RCC 7860 (cell line): ENCODE measurements at places on chromosomes 2 and 18.

DNA sequence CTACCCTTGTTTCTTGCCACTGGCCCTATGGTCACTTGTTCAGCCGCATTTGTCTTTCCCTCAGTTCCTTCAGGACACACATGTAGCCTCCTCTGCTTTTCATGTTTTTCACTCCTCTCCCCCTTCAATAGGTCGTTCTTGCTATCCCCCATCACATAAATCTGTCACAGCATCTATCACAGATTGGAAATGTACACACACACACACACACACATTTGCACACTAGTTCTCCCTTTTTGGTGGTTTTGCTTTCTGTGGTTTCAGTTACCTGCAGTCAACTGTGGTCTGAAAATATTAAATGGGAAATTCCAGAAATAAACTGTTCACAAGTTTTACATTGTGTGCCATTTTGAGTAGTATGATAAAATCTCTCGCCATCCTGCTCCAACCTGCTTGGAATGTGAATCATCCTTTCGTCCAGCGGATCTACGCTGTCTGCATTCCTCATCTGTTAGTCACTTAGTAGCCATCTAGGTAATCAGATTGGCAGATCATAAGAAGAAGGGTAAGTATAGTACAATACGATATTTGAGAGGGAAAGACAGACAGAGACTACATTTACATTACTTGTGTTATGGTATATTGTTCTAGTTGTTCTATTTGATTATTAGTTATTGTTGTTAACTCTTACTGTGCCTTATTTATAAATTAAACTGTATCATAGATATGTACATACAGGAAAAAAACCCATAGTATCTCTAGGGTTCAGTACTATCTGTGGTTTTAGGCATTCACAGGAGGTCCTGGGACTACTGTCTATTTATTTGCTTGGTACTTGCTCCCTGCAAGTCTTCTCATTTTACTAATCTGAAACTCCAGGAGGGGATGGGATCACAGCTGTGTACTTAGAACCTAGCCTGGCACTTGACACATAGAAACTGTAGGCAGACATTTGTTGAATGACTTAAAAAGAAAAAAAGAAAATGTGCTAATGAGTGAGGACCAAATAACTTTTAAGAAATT lies 86.1 kb upstream of the PNPT1 start:
- DNase-seq = peak; percentile 99

GRCh38 chr2:133576714-133577113 lies 8.5 kb upstream of the NCKAP5 start:
- no peak for DNase-seq

DNA sequence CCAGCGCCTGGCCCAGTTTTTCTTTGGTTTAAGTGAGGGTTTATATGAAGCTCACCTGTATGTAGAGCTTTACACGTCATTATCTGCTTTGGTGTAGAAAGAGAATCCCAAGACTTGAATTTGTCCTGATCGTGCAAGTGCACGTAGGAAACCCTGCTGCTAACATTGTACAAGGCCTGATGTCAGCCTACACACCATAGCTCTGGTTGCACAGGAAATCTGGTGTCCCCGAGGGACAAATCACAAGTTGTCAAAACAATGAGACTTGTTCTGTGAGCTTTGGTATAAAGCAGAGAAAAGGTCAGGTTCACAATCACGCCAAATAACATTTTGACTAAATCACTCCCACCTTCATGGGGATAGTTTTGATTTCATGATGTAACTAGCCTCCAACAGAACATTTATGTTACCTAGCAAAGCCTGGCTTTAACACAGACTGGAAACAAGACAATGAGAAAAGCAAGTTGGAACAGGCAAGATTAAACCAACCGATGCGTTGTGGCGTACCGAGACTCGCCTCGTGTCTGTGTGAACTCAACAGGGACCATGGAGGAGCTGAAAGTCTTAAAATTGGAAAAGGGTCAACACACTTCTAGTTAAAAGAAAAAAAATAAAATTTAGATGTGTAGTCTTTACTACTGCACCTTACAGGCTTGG lies 41.4 kb downstream of the ZAP70 start:
- no peak for DNase-seq

- no peak for DNase-seq
Observed at GRCh38 chr2:67977464-67977863, 85.3 kb downstream of the C1D start.

DNA sequence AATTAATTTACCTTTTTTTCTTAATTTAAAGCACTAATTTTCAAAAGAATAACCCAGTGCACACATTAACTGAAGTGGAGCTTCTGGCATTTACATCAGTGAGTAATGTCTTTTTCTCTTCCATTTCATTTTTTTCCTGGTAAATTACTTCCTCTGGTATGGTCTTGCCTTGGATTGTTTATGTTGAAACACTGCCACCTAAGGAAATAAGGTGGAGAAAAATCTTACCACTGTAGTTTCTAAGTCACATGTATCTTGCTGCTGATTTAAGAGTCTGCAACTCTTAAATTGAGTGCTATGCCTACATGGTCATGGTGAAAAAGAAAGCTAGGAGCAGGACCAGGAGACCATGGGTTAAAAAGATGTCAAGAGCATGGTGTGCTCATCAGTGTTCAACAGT lies 51.0 kb downstream of the TTC27 start:
- DNase-seq = no peak

DNA sequence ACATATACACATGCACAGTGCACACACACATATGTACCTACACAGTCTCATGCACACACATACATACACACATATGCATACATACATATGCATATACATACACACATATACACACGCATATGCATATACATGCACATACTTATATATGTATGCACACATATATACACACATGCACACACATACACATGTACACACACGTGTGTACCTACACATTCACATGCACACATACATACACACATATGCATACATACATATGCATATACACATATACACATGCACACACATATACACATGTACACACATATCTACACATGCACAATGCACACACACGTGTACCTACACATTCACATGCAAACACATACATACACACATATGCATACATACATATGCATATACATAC lies 100.3 kb upstream of the TWIST2 start:
- no peak for DNase-seq

- no peak for DNase-seq
Observed at GRCh38 chr18:3186678-3187658, 32.8 kb downstream of the MYOM1 start.

GRCh38 chr2:239606741-239607516 lies 206.1 kb upstream of the HDAC4 start:
- DNase-seq = no peak

DNA sequence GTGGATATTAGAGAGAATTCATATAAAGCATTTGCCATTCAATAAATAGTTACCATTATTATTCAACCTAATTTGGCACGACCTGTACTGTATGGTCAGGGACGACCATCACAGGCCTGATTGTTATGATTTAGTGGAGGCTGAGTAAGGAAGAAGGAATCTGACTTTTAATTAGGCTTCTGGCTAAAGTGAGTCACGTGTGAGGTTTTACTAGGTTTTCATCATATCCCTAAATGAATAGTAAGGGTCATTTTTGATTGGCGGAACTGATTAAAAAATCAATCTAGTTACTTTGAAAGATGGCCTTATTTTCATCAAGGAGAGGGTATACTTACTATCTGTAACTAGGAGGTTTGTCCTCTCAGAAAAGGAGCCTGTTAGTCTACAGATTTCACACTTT lies 143.4 kb downstream of the ADCYAP1 start:
- no peak for DNase-seq

GRCh38 chr2:219752726-219753125 lies 125.3 kb downstream of the SLC4A3 start:
- no peak for DNase-seq

- DNase-seq = no peak
Observed at GRCh38 chr2:46387886-46388515, 90.8 kb downstream of the EPAS1 start.

GRCh38 chr18:8177330-8178016 lies 431.8 kb upstream of the RAB12 start:
- DNase-seq = no peak

- DNase-seq = peak; percentile 39
Observed at GRCh38 chr18:76487782-76488181, 7.3 kb downstream of the ZNF516 start.

DNA sequence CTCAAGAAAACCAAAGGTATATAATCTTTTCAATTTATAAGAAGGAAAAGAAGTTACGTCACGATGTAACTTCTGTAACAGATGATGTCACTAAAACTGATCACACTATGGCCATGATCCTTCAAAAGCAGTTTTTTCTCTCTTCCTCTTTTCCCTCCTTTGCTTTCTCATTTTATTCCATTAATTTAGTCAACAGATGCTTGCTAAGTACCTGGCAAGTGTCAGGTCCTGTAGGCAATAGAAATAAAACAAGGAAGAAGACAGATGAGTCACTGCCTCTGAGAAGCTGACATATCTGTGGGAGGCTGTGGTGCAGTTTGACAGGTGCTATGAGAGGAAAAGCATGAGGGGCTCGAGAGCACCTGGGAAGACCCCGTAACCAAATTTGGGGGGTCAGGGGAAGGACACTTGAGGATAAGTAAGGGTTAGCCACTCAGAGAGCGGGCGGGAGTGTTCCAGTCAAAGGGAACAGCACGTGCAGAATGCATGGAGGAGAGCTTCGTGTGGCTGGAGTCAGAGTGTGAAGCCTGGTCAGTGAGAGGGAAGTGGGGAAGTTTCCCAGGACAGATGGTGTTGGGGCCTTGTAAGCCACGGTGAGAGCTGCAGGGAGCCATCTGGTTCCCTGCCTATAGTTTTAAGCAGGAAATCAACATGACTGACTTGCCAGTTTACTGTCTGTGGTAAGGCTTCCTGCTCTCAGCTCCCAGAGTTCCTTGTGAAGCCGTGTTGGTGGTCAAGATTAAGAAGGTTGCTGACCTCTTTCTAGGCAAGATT lies 198.8 kb upstream of the FOSL2 start:
- no peak for DNase-seq

GRCh38 chr2:110891626-110892025 lies 159.3 kb downstream of the ACOXL start:
- no peak for DNase-seq

DNA sequence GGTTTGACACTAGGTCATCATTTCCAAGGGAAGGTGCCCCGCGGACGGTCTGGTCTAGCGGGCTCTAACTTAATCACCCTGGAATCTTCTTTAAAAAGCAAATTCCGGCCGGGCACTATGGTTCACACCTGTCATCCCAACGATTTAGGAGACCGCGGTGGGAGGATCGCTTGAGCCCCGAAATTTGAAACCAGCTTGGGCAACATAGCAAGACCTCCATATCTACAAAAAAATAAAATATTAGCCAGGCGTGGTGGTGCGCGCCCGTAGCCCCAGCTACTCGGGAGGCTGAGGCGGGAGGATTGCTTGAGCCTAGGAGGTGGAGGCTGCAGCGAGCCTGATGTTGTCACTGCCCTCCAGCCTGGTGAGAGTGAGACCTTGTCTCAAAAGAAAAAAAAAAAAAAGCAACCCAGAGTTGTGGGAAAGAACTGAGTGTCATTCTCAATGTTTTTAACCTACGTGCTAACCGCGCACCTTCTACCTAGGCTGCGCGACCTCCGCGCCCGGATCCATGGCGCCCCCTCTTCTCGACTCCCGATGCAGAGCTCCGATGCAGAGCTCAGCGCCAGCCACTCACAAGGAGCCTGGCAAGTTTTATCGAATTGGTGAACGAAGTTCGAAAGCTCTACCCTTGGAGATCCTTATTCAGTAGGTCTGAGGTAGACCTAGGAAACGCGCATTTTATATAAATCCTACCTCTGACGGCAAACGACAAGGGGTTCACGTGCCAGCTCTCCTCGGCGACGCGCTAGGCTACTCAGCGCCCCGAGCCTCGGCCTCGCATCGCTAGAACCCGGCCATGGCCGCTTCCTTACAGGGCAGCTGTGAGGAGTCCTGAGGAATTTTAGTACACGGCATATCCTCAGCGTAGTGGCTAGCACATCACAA lies 888 bp upstream of the TWSG1 start:
- DNase-seq = no peak

GRCh38 chr2:37198681-37199065 lies 2.4 kb downstream of the CEBPZOS start:
- DNase-seq = no peak

DNA sequence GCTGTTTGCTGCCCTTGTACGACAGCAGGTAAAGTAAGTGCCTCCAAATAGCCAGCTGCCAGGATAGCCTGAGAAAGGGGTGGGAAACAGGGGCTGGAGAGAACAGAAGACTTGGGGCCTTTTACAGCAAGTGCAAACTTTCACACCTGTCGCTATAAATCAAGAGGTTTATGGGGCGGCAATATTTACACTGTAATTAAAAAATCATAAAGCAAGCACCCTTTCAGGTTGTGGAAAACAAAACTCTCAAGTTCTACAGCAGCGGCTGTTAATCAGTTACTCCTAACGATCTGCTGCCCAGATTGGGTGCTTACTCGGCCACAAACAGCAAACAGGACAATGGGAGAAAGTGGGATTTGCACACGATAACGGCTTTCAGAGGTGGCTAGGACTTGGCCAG lies 359.5 kb upstream of the ETAA1 start:
- DNase-seq = no peak
